Common myeloid progenitor, CD34-positive (primary cell): ENCODE measurements at places on chromosomes 5 and 9.

- no peak for DNase-seq
These were observed 82.4 kb downstream of the ARHGAP26 start for GRCh38 chr5:142852416-142853198.

GRCh38 chr9:72274916-72275315 is 90.1 kb downstream of the ZFAND5 start:
- no peak for DNase-seq

- DNase-seq, result no peak
These were observed 251.2 kb upstream of the RORB start for GRCh38 chr9:74245866-74246497.

DNA sequence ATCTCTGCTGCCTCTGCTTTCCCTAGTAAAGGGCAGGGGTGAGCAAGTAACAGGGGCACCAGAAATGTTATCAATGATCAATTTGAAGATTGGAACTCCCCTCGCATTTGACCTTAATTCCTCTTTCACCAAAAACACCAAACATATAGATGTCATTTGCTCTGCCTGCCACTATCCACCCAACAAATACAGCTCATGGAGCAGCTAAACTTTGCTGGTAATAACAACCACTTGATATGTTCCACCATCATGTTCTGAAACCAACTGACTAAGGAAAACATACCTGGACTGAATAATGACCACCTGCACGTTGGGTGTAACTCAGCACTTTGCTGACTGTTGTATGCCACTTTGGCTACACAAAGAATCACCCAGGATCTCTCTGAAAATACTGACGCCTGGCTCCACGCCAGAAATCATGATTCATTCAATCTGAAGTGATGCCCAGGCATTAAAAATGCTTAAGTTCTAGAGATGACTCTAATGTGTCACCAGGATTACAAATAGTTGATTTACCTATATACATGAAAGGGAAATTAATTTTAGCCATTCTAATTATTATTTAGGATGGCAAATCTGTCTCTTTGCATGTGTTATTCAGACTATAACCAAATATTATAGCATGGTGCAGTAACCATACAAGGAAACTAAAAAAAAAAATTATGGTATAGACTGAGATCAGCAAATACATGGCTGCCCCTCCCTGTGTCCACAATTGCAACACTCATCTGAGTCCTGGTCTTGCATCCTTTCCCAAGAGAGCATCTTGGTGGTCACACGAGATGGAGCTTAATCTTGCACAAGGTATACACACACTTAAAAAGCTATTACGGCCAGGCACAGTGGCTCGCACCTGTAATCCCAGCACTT is 43.1 kb upstream of the TTC39B start:
- no peak for DNase-seq
